ENCODE measurements at places on chromosomes 11 and 22.

GRCh38 chr22:50691521-50691920, 18.9 kb downstream of the SHANK3 start:
- DNase-seq: no peak

DNA sequence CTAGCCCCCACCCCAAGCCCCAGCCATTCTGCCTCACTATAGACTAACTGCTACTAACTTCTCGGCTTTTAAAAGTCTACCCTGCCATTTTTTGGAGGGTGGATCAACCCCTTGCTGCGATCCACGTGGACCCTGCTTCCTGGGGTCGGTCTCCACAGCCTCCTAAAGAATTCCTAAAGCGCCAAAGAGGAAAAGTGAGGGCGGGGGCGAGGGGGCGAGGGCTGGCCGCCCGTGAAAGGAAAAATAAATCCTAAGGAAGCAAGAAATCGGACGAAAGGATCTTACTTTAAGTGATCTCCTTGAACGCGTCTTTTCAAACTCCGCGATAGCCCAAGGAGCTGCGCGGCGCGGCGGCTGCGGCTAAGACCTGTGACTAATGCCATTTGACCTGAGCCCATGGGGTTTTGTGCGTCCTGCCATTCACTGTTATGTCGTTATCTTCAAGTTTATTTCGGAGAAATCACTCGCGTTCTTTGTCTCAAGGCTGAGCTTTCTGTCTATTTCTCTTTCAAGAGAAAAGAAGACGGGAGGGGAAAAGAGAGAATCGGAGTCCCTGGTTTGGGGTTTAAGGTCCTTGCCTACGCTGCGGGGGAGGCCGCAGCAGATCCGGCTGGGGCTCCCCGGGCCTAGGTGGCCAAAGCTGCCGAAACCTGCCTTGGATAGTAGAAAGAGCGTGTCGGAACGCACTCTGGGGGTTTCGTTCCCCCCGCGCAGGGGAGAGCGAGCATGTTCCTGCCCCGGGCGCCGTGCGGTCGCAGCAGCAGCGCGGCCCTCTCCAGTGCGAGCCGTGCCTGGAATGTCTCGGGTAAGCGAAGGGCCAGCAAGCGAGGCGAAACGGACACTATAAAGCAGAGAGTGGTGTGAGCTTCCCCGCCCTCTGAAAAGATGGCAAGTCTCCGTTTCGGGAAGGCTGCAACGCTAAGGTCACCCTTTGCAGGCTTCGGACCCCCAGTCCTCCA, 2.8 kb upstream of the DBX1 start:
- DNase-seq: peak; percentile 53

- DNase-seq: no peak
These were observed 109.4 kb downstream of the LDLRAD3 start for GRCh38 chr11:36053281-36053680.

DNA sequence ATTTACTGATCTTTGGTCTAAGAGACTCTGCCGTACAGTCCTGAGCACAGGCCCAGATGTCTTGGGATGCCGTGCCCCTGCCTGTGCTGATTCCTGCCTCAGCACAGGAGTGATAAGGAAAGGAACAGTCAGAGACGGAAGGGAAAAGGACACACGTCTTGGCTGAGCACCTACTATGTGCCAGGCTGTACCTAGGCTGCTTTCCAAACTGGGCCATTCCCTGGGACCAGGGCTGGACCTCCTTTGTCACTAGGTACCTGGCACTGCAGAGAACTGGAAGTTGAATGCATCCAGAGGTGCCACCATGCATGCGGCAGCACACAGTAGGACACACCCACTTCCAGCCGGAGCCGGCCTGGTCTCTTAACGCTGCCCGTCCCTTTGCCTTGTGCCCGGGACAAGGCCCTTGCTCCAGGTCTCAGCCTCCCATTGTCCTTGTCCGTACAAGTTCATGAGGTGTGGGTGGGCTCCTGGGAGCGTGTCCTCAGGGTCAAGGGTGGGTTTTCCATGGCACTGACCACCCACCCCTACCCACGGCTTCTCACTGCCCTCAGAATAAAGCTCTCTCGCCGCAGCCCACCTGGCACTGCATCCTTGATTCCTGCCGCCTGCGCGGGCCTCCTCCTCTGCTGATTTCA, 1.1 kb upstream of the SSTR3 start:
- DNase-seq: no peak

DNA sequence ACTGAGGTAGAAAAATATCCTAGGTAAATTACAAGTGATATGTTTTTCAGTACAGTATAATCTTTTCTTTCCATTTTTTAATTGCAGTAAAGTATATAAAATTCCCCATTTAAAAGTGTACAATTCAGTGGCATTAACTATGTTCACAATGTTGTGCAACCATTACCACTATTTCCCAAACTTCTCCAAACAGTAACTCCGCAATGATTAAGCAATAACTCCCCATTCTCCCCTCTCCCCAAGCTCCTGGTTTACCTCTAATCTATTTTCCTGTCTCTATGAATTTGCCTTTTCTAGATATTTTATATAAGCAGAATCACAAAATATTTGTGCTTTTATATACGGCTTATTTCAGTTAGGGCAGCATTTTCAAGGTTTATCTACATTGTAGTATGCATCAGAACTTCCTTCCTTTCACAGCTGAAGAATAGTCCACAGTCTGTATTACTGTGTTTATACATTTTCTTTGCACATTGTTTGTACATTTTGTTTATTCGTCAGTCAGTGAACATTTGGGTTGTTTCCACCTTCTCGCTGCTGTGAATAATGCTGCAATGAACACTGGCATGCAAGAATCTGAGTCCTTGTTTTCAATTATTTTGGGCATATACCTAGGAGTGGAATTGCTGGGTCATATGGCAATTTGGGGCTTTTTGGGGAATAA, 110.7 kb downstream of the RPL27A start:
- DNase-seq: peak; percentile 51

DNA sequence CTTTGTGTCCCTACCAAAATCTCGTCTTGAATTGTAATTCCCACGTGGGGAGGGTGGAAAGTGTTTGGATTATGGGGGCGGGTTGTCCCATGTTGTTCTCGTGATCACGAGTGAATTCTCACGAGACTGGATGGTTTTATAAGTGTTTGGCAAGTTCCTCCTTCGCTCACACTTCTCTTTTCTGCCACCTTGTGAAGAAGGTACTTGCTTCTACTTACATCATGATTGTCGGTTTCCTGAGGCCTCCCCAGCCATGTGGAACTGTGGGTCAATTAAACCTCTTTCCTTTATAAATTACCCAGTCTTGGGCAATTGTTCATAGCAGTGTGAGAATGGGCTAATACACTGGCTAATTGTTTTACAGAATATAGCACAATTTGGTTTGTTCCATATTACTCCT, 326.3 kb downstream of the GRM5 start:
- DNase-seq: no peak

GRCh38 chr11:64008914-64009633, 22.8 kb downstream of the OTUB1 start:
- no peak for DNase-seq

DNA sequence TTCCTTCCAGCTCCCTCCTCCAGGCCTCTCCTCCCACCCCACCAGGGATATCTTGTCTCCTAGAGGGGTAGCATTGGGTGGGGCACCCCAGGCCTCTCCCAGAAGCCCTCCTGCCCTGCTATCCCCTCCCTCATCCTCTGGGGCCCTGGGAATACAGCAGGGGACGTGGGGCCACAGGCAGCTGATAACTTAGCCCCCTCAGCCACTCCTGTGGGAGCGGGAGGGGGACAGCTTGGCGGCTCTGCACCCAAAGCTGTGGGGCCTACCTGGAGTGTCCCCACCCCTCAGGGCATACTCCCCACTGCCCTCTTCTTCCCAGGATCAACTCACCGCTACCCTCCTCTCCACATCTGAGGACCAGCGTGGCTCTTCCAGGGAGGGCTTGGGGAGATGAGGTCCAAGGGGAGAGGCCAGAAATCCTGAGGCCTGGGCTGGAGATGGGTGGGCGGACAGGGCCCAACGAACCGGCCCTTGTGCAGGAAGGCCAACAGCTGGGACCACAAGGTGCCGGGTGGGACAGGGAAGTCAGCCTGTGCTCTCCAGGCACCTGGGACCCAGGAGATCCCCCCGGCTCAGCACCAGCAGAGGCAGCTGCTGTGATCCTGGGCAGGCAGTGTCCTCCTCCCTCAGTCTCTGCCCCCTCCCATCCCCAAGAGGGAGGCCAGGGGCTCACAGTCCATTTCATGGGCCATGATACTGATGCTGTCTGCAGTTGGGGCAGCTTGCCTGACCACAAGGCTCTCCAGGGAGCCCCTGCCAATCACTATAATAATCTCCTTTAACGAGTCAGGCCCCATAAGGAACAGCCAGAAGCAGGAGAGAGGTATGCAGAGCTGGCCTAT, 23.2 kb downstream of the NEAT1 start:
- no peak for DNase-seq

DNA sequence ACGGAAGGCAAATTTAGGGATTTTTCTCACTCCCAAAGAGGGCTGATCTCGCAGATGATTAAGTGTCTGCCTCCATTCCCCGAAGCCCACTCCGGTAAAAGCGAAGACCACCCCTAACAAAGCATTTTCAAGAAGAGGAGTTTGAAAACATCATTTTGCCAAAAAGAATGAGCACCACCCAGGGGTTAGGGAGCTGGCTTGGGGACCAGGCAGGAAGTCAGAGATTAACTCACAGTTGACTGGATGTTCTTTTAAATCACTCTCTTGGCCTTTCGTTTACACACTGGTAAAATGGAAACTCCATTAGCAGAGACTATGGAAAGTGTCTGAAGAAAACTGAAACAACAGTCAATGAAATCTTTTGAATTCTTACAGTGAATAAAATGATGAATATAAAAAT, 7.9 kb upstream of the TRIM44 start:
- DNase-seq: no peak

DNA sequence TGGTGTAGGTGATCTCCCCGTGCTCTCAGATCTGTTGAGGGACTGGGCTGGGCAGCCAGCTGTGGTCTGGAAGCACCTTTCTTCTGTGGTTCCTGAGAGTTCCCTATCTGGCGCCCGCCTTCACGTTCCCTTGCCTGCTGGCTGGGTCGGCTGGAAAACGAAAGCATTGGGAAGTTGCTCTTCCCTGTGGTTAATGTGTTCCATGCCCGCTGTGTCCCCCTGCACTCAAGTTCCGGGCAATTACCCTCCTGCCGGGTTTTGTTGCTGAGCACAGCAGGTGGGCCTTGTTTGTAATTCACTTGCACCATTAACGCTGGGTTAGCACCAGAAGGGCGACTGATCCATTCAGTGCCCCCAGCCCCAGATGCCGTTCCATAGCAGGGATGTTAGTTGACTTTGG, 134.1 kb downstream of the GRIK4 start:
- DNase-seq: no peak

DNA sequence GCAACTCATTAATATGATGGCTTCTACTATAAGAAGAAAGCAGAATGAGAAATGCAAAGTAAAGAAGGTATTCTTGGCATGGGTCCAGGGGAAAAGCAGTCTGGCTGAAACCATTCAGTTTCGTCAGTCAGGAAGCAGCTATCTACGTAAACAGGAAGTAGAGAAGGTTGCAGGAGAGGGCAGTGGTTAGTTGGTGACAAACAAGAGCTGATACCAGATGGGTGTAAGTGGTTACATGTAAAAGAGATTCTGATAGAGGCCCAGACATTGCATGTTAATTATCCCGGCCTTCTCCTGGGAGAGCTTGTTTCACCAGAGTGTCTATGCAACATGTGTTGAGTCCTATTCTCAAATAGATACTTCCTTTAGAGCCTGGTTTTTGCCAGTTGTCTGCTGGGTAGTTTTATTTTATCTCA, 58.4 kb upstream of the PSMA1 start:
- DNase-seq: peak; percentile 25

- peak; percentile 77 for DNase-seq
These were observed 23.3 kb downstream of the ST3GAL4 start for GRCh38 chr11:126378763-126379162.

DNA sequence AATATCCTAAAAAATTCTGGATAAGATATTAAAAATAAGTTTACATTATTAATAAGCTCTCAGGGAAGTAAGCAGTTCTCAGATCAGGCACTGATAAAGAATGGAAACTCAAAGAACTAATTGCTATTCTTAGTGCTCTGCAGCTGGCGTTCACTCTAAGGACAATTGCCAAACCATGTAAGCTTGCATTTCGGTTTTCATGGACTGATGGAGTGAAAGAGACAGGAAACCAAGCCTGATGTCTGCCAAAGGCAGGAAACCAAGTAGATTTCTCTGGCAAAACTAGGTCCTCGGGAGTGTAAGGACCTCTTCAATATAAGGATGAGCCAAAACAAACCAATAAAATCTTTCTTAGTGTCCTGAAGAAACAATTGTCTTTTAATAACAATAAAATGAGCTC, 355.2 kb downstream of the RAB38 start:
- DNase-seq: peak; percentile 47

DNA sequence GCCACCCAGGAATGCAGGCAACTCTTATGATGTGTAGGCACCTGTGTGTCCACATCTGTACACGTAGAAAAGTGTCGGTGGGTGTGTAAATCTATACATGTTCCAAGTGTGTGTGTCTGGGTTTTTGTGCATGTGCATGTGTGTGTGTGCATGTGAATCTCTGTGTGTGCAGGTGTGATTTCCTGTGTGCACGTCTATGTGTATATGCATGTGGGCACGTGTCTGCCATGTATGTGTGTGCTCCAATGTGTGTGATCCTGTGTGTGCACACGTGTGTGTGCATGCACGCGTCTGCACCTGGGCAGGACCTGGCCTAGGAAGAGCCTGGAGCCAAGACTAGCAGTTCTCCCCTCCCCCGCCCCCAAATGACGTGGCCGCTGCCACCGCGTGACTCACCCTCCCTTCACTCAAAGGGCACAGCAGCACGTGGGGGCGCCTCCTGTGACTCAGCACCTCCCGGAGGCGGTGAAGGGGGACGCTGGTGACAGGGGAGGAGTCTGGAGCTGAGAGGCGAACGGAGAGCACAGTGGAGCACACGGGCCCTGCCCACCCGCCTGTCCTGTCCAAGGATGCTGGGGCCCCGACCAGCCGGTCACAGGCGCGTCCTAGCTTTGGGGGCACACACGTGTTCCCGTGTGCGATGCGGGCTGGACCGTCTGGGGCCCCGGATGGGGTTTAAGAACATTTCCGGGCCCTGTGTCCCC, 10.1 kb downstream of the PIM3 start:
- peak; percentile 78 for DNase-seq

- no peak for DNase-seq
These were observed 24.1 kb downstream of the SUN2 start for GRCh38 chr22:38731703-38732161.

GRCh38 chr11:72738199-72739141, 13.7 kb downstream of the ARAP1 start:
- no peak for DNase-seq

DNA sequence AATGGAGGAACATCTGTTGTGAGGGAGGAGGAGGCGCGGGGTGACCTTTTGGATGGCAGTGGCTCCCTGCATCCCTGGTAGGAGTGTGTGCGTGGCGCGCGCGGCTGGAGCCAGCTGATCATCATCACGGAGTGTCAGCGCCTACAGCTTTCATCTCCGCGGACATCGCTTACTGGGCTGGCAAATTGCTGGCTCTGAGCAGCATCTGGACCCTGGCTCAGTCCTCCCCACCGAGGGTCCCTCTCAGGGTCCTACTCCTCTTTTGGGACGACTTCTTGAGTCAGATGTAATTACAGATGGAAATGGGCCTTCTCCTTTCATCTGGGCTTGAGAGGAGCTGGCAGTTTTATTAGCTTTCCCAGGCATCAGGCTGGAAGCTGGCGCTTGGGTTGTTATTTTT, 85.3 kb downstream of the CACNA1I start:
- no peak for DNase-seq

Measured in lung (tissue), 17 donors.